ENCODE measurements at places on chromosomes 12 and 14.

- peak; percentile 50 for DNase-seq
Observed at GRCh38 chr12:92297932-92298696, 152.5 kb upstream of the BTG1 start.

- no peak for DNase-seq
Observed at GRCh38 chr14:102980409-102980810, 57.9 kb downstream of the AMN start.

GRCh38 chr14:103496776-103497175 lies 25.9 kb downstream of the CKB start:
- no peak for DNase-seq

GRCh38 chr14:87847216-87847755 lies 145.7 kb downstream of the GALC start:
- DNase-seq, result no peak

- no peak for DNase-seq
Observed at GRCh38 chr14:57961786-57962060, 95.8 kb upstream of the SLC35F4 start.

DNA sequence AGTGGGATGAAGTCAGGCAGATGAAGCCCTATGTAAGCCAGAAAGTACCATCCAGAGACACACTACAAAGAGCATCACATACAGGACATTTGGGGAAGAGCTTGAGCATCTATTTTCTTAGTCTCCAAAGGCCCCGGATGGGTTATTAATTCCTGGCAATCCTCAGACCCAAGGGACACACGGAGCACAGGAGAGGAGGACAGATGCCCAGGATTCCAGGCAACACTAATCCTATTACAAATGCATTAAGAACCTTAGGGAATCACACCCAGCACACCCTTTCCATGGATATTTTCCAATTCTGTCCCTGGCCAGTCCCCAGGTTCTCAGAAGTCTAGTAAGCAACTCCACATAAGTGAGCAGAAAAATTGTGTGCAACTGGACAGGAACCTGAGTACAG lies 65.9 kb downstream of the CMKLR1 start:
- DNase-seq, result no peak

DNA sequence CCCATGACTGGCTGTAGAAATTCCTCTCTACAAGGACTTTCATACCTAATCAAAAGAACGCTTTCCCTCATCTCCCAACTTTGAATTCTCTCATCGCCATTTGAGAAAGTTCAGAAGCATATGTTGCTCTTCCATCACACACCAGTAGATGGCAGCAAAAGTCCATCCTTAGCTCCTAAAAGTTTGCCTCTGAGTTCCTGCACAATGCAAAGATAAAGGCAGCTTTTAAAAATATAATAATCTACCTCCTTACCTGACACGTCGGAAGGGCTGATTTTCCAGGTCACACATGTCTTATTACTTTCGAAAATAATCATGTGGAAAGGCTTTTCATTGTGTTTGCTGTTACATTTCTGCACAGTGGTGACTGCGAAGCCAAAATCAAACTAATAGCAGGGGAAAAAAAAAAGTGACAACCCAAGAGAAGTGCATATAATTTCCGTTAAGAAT lies 456.7 kb upstream of the SEL1L start:
- DNase-seq, result peak; percentile 5

DNA sequence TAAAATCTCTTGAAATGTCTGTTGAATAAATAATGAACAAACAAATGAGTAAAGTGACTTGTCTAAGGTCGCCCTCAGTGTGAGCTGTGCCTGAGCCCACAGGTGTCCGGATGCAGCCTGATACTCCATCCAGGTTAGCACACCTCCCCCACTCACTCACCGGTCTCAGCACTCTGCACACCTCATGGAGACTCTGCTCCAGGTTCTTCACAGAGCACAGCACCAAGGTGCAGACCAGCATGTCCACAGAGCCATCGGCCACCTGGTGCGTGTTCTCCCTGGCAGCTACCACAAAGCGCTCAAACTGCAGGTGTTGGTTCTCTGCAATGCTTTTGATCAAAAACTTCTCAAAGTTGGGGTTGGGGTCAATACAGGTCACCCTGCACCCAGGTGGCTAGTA lies 4.1 kb upstream of the KRT7 start:
- no peak for DNase-seq

GRCh38 chr14:36091096-36091495 lies 85.4 kb downstream of the PTCSC3 start:
- DNase-seq, result peak; percentile 83

GRCh38 chr14:54567639-54568561 lies 972 bp downstream of the SAMD4A start:
- no peak for DNase-seq

- DNase-seq, result no peak
Observed at GRCh38 chr14:49549881-49550280, 36.3 kb downstream of the RPS29 start.

- DNase-seq, result no peak
Observed at GRCh38 chr12:100251917-100252316, 15.0 kb downstream of the DEPDC4 start.

GRCh38 chr12:14995583-14996425 lies 23.0 kb downstream of the PDE6H start:
- peak; percentile 59 for DNase-seq

DNA sequence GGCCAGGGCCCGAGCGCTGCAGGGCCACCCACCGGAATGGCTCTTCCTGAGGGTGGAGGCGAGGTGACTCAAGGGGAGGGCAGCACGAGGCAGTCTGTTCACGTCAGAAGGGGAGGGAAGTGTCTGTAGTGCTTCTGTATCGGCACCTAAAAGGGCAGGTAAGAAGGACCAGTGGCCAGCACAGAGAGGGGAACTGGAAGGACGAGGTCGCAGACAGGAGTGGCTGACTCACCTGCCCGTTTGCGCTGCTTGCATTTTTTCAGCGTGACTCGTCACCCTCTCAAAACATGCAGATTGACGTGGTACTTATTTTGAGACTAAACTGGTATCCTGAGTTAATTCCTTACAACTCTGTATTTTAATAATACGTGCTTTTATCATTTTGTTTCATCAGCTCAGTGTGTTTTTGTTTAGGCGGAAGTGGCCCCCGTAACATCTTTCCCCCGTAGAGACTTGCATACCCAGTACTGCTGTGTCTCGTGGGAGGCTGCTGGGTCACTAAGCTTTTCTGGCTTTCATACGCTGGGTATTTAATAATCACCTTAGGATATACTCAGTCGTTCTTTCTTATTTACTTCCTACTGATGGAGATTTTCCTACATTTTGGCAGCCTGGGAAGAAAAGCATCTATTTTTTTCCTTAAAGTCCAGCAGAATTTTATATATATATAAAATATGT lies 26.4 kb downstream of the SFSWAP start:
- DNase-seq, result peak; percentile 30

DNA sequence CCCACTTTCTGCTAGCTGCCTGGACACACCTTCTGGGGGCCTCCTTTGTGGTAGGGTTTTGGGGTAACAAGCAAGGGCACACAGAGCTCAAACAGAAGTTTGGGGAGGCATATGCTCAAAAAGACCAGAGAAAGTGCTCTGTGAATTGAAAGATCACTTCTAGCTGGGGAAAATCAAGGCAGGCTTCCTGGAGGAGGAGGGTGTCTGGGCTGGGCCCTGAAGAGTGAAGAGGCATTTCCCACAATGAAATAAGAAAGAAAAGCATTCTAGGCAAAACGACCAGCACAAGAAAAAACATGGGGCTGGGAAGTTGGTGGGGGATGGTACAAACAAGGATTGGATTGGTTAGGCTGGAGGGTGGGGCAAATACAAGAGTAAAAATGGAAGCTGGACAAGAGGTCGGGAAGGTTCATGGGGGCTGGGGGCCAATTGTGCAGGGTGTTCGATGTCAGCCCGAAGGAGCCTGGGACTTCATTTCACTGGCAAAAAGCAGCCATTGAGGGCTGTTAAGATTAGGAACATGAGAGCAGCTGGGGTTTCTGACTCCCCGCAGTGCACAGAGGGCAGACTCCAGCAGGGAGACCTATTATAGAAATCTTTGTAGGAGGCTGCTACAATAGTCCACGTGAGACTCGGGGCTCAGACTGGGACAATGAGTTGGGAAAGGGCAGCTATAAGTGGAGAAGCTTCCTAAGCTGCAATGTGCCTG lies 51.5 kb upstream of the CMKLR1 start:
- no peak for DNase-seq

DNA sequence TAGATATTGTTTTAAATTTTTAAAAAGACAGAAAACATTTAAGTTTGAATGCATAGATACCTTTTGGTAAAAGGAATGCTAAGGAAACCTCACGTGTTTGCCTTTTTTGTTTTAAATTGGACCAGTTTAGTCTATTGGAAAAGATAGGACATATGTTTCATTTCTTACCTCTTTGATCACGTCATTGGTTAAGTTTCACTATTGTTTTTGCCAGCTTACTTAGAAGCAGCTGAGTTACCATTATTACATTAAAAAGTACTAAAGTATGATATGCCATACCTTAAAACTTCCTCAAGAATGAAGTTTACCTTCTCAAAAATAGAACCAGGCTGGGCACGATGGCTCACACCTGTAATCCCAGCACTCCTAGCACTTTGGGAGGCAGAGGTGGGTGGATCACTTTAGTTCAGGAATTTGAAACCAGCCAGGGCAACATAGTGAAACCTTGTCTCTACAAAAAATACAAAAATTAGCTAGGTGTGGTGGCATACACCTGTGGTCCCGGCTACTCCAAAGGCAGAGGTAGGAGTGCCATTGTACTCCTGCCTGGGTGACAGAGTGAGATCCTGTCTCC lies 54.4 kb downstream of the SRGAP1 start:
- no peak for DNase-seq

DNA sequence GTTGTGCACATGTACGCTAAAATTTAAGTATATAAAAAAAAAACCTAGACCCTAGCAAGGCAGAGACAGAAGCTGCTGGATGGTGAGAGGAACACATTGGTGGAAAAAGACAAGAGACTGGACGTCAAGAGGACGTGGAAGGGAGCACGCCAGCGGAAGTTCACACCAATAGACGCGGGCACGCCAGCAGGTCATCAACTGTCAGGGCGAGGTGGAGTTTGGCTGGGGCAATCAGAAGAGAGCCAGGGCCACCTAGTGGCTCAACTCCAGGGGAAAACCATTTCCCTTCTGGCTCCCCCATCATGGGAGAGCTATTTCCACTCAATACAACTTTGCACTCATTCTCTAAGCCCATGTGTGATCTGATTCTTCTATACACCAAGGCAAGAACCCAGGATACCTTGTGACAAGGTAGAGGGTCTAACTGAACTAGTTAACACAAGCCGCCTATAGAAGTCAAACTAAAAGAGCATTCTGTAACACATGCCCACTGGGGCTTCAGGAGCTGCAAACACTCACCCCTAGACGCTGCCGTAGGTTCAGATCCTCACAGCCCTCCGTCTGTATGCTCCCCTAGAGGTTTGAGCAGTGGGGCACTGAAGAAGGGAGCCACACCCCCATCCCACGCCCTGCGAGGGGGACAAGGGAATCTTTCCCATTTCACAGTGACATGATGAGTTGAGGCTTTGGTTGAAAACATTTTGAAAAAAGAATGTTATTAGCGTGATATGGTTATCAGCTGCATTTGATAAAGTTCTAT lies 702.7 kb downstream of the TMTC2 start:
- DNase-seq, result no peak

DNA sequence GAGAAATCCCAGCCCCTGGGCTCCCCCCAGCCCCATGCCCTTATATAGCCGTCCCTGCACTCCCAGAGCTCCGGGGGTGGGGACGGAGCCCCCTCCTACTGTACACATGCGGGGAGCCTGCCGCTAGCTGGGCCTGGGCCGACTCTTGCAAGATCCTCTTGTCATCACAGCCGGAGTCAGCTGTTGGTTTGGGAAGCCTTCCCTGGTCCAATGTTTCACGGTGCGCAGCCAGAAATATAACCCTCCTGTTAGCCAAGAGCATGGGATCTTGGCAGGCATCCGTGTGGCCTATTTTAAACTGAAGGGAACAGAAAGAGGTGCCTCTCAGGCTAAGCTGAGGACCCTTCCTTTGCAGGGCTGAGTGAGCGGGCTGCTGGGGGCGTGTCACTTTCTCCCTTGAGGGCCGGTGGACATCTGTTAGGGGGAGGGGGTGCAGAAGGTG lies 175.3 kb downstream of the TSPAN9 start:
- no peak for DNase-seq

GRCh38 chr12:92002673-92003382 lies 142.8 kb downstream of the BTG1 start:
- DNase-seq, result no peak

GRCh38 chr14:91143862-91144261 lies 30.0 kb downstream of the DGLUCY start:
- no peak for DNase-seq

- no peak for DNase-seq
Observed at GRCh38 chr14:93780813-93781400, 7.4 kb downstream of the PRIMA1 start.

- no peak for DNase-seq
Observed at GRCh38 chr14:66649498-66649897, 141.6 kb downstream of the GPHN start.

- DNase-seq, result no peak
Observed at GRCh38 chr12:121805171-121806008, 1.6 kb downstream of the SETD1B start.

DNA sequence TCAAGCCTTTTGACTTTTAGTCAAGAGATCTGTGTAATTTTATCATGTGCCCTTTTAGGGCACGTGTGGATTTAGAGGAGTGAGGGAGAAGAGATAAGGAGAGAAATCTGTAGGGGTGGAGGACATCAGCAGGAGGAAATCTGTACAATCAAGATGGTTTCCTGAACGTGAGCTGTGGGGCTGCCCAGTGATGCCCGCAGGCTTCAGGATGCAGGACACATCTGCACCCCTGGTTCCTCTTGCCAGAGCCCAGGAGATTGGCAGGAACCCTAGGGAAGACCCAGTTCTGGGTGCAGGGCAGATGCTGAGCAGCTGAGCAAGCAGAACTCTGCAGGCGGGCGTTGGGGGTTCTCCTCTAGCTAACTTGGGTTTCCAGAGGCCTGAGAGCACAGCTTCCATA lies 11.6 kb upstream of the TESPA1 start:
- no peak for DNase-seq

GRCh38 chr12:132827763-132828703 lies 636 bp downstream of the GOLGA3 start:
- no peak for DNase-seq

DNA sequence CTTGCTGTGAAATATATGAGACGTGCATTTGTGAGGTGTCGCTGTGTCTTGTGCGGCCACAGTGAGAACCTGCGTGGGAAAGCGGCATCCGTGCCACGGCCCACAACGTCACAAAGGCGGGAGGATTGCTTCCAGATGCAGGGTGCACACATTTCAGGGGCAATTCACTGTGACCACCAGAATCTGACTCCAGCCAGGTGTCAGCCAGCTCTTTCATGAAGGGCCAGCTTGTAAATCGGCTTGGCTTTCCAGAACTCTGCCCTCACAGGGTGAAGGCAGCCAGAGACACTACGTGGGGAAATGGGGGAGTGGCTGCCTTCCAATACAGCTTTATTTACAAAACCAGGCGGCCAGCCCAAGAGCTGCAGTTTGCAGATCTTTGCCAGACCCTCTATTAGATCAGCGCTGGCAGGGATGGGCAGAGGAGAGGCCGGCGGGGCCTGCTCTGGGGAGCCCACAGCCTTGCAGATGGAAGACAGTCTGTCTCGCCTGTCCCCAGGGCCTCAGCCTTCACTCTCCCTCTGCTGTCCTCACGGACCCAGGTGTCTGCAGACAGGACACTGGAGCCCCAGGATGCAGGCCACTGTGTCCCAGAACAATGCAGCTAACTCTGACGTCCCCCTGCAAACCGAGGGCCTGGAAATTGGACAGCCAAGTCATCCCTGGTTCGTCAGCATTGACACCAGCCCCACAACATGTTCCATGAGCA lies 53.5 kb downstream of the ADGRD1 start:
- DNase-seq, result no peak
